ENCODE measurements at places on chromosomes 16 and 17. TPM values are rescaled to one million over a fixed set of nuclear protein-coding genes. Genes with fewer than 3 reads are reported as not detected.

WBP2 gene
- 160 TPM for total RNA-seq

SPATA32 gene
- not detected for total RNA-seq

PRR15L gene
- 109 TPM for total RNA-seq

CD300C gene
- 2.9 TPM for total RNA-seq

CBFB gene
- 40.9 TPM for total RNA-seq
